KG1 (cell line): ENCODE measurements at places on chromosomes 4 and X.

DNA sequence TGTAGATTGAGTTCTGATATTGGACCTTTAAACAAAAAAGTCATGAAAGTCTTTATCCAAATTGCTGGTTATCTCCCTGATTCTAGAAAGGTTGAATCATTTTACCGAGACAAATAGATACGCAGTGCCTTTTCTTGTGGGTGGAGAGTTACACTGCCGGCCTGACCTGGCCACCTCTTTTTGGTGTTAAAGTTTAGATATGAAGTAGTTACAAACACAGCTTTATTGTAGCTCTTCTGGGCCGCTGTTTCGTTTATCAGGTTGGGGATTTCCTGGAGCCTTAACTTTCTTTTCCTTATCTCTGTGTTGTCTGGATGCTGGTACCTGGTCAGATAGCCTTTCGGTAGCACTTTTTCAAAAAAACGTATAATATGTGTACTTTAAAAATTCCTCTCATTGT lies 31.0 kb downstream of the FNIP2 start:
- no peak for DNase-seq

- DNase-seq = no peak
Measured at GRCh38 chr4:151195801-151196200, 81.2 kb upstream of the PRSS48 start.

GRCh38 chr4:3041192-3042142 lies 32.9 kb downstream of the HTT-AS start:
- DNase-seq = no peak

DNA sequence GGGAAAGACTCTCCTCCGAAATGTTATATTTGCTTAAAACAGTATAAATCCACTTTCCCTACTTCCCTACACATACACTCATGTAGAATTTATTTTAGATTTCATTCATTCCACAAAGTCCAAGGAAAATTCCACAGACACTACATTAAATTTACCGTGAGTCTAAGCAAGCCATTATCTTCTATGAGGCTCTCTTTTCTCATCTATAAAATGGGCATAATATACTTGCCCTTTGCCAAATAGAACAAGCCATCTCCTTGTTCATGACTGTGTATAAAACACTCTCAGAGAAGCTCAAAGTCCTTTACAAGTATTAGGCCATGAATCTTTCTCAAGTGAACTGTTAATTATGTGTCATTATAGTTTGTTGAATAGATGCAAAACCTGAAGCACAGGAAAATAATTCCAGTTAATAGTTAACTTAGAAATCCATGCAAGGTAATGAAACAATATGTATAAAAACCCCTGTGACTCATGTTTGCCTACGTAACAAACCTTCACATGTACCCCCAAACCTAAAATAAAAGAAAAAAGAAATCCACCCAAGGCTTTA lies 10.7 kb downstream of the TEC start:
- no peak for DNase-seq

GRCh38 chr4:25448379-25449109 lies 71.5 kb downstream of the ANAPC4 start:
- no peak for DNase-seq

DNA sequence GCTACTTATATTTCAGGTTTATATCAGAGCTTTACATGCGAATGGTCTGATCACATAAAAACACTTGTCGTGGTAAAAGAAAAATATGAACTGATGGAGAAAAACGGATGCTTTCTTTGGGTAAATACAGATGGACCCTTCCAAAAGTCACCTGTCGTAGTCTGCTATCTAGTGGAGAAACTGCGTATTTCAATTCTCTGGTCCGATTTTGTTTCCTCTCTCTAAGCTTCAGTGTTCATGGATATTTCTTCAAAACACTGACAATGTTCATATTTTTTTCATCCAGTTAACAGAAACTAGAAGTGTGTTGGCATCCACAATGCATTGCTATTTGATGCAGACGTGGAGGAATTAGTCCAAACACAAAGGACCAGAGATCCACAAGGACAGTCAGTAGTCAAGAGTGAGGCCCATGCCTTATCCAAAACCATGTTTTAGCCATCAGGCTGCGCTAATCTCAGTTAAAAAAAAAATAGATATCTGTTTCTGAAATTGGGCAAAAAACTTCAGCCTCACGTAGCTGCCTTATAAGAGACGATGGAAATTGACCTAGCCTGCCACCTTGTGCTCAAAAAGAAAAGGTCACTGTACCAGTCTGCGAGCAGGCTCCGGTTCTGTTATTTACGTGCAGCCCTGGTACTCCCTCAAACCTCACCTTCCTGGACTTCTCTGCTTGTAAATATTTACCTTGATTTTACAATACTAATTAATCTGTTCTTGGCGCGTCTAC lies 16.0 kb downstream of the MEPE start:
- peak; percentile 47 for DNase-seq

DNA sequence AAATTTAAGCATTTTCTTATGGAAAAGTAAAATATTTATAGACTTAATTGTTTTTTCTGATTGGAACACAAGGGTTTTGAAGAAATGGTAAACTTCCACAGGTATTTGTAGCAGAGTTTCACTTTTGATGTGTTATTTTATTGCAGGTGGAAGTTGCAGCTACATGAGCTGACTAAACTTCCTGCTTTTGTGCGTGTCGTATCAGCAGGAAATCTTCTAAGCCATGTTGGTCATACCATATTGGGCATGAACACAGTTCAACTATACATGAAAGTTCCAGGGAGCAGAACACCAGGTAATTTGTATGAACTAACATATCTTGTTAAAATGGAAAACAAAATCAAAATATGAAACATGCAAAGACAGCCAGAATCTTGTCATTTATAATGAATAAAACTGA lies 117.4 kb downstream of the DIPK2B start:
- DNase-seq = peak; percentile 1

DNA sequence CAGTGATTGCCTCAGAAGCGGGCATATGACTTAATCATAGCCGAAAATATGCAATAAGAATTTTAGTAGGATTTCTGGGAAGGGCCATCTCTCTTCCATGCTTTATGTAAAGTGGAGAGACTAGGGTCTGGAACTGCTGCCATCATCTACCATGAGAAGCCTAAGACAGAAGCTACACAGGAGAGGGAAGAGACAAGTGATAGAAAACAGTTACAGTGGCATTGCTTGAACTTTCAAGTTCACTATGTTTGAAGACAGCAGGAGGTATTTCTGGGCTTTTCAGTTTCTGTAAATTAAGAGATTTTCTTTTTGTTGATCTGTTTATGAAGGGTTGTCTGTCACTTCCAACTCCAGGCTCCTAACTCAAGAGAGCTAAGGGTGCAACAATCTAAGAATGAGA lies 62.5 kb downstream of the ZNF330 start:
- DNase-seq = no peak

- no peak for DNase-seq
Measured at GRCh38 chr4:34932591-34932990, 1311.7 kb downstream of the ARAP2 start.

DNA sequence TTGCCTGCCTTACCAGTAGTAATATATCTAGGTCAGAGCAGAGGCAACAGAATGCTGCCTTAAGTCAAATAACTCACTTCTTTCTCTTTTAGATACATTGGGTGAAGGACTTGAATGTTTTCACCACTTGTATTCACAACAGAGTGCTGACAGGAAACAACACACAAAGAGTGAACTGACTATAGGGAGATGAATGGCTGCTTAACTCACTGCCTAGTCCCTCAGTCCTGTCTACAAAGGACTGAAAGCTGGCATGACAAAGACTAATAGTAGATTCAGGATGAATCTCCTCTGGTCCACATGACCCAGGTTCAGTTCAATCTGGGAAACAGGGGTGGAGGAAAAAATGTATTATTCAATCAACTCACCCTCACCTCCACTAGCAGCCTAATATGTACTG lies 134.2 kb downstream of the GALNTL6 start:
- DNase-seq = no peak

- DNase-seq = no peak
Measured at GRCh38 chr4:26887143-26887542, 26.5 kb downstream of the STIM2 start.

GRCh38 chr4:7960790-7961655 lies 21.4 kb upstream of the AFAP1 start:
- peak; percentile 33 for DNase-seq

GRCh38 chr4:16259889-16260246 lies 33.6 kb upstream of the TAPT1 start:
- no peak for DNase-seq

DNA sequence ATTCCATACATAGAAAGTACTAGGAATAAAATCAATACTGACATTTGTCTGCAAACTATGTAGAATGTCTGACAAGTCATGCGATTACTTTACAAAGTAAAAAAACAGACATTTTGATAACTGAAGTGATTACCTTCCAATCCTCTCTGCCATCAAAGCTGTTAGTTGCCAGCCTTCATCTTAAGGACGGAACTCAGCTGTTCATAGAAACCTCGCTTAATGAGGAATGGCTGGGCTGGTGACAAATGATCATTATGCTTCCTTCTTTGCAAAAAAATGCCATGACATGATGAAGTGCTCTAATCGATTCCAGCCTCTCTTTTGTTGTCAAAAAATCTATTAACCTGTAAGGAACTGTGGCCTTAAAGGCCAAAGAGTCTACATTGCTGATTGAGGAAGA lies 1214.9 kb upstream of the IGFBP7 start:
- no peak for DNase-seq

- DNase-seq = no peak
Measured at GRCh38 chr4:109947457-109947856, 34.8 kb downstream of the EGF start.

- no peak for DNase-seq
Measured at GRCh38 chrX:111445485-111445884, 33.5 kb upstream of the DCX start.

GRCh38 chrX:105758754-105759153 lies 63.6 kb upstream of the NRK start:
- no peak for DNase-seq

GRCh38 chr4:8395504-8396296 lies 44.8 kb downstream of the ACOX3 start:
- DNase-seq = no peak

DNA sequence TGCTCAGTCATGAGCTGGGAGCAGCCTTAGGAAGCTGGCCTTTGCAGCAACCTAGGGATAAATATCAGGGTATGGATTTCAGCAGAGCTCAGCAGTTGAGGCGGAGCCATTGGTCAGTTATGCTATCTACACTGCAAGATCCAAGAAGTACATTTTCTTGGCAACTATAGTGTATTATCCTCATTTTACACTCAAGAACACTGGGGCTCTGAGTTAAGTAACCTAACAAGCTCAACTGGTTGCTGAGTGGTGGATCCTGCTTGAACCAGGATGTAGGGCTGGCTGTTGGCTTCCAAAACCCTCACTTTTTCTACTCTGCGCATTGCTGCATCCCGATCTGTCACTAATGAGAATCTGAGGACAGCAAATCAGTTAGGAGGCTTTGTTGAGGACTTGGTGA lies 1.5 kb upstream of the SCARB2 start:
- no peak for DNase-seq

- no peak for DNase-seq
Measured at GRCh38 chrX:39581411-39581810, 516.3 kb downstream of the BCOR start.

DNA sequence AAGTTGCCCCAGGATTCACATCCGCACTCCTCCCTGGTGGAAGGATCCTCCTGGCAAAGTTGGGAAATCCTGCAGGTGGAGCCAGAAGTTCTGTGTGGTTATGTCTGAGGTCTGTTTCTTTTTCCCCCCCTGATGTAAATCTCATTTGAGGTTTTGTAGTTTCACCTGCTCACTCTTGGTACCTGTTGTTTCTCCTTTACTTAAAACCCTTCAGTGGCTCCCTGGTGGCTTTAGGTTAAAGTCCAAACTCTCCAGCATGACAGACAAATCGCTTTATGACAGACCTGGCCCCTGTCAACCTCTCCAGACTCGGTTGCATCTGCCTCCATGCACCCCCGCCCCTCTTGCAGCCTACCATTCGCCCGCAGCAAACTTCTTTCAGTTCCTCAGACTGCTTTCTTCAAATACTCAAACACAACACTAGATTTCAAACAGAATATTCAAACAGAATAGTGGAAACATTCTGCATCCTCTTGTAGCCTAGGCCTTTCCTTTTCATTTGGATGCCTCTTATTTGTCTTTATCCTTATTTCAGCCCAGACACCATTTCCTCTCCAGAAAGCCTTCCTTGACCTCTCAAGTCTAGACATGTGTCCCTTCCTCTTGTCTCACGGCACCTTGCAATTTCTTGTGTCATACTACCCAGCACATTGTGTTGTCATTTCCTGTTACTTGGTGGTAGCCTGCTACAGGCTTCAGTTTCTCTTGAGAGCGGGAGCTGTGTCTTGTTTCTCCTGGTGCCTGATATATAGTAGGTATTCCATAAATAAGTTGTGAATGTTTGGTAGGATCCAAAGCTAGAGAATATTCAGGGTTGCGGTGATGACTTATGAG lies 24.8 kb downstream of the IL13RA1 start:
- DNase-seq = no peak

- no peak for DNase-seq
Measured at GRCh38 chr4:33054656-33055196, 2334.6 kb downstream of the PCDH7 start.

GRCh38 chr4:25088093-25088952 lies 57.6 kb upstream of the LGI2 start:
- no peak for DNase-seq

DNA sequence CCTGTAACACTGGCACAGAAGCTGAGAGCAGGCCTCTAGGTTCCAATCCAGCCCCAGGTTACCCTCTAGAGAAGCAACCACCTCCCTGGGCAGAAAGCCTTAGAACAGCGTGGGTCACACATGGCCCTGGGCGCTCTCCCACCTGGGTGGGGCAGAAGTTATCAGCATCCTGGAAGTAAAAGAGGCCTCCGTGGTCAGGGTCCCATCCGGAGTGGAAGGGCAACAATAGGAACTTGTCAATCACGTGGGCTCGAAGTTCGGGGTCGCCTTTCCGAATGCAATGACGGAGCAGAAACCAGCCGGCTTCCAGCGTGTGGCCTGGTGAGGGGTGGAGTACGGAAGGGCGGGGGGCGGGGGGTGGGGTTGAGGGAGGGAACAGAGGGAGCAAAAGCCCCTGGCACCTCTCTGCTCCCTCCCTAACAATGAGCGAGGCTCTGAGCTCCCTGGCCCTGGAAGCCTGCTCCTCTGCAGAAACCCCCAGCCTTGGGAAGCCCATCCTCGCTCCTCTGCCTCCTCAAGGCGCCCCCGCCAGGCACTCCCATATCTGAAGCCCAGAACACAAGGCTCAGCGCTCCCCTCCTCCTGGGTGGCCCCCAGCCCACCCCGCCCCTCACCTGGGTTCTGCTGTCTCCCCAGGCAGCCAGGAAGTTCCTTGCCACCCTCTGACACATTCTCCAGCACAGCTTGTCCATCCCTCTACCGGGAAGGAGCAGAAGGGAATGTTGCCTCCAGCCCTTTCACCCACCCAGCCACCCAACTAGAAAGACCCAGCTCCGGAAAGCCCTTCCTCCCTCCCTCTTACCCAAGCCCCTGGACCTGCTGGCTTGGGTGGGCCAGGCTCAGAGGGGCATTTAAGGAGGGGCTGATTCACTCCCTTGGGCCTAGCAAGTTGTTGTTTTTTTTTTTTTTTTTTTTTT lies 2.8 kb downstream of the RENBP start:
- DNase-seq = no peak

DNA sequence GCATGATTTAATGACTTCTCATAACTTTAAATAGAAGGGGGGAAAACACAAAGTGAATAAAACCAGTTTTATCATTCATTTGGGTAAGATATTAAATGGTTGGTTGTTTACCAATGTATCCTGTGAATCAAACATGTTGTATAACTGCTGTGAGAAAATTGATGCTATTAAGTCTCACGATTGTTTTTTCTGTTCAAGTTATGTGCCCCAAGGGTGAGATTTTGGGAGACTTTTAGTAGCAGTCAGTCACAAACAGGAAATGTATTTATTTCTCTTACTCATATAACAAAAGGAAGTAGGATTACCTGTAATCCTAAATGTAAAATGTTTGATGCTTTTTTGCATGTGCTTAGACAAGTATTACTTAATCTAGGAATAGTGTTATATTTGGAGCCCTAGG lies 39.2 kb downstream of the MTHFD2L start:
- no peak for DNase-seq
